H4 (cell line): ENCODE measurements at places on chromosomes 12 and 14.

GRCh38 chr14:32571995-32572866 is 243.1 kb downstream of the AKAP6 start:
- DNase-seq: no peak

DNA sequence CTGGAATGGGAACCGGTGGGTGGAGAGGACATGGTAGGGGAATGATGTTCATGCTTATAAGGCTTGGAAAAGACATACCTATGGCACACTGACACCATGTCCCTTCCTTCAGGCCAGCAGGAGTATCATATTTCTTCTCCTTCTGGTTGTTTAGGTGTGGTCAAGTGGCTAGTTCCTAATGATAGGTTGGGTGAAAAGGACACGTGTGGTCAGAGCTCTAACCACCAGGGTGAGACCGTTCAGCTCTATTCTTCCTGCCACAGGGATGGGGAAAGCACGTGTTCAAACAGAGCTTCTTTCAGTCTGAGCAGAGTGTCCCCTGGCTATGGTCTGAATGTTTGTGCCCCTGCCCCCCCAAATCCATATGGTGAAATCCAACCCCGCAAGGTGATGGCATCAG is 209.1 kb downstream of the PAX9 start:
- DNase-seq: peak; percentile 5

DNA sequence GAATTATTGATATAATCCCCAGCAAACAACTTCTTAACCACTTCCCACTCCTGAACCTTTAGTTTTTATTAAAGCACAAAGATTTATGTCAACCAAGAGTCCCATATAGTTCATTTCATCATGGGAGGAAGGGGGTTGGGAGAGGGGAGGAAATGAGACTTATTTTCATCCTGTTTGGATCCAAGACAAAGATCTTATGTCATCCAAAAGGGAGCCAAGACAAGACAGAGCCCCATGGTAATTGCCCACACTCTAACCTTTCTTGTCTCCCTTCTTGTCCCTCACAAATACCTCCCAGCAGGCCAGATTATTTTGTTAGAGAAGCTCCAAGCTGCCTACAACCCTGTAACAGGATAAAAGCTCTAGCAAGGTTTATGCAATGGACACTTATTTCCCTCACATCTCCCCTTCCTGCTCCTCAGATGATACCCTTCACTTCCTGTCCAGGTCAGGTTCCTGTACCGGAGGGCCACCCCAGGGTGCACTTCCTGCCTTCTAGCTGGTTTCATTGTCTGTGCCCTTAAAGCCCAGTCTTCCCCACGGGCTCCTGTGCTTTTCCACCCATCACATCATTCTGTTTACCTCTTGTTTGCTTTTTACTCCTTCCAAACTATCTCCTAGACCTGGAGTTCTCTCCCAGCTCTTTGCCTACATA is 123.7 kb upstream of the MDM1 start:
- no peak for DNase-seq

DNA sequence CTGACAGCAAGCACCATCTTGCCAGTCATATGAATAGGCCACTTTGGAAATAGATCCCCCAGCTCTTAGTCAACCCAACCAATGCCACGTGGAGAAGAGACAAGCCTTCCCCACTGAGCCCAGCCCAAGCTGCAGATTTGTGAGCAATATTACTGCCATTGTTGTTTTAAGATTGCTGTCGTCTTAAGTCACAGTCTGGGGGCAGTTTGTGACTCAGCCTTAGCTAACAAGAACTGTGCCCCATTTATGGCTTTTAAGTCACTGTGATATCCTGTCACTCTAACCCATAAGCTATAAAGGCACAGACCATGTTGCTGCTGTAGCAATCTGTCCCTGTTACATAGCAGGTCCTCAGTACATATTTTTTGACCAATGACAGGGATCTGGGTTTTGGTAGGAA is 464.2 kb downstream of the MED13L start:
- no peak for DNase-seq

DNA sequence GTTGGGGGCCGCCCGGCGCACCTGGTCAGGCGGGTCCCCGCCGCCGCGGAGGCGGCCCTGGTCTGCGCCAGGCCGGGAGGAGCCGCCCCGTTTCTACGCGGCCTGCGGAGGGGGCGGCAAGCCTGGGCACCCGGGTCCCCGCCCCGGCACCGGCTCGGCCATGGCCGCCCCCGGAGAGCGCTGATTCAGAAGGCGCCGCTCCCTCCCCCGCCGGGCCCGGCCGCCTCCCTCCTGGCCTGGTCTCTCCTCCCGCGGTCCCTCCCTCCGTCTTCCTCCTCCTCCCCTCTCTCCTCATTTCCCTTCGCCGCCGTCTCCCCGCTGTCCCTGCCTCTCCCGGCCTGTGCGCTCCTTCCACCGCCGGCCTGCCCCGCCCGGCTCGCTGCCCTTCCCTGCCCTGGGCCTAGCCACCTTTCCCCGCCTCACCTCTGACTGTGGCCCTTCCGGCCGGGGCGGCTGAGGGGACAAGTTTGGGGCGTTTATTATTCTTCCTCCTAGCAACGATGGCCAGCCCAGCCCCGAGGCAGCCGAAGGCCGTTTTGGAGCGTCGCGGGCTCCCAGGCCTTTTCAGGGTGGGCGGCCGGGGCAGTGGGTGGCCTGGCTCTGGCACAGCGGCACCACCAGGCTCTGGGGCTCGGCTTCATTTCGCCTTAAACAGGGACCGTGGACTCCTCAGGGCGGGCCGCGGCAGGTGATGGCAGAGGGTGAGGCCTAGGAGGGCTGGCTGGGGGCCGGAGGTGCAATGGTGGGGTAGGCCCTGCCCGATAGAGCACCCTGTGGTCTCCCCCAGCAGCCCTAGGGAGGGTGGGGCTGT is 768 bp downstream of the CEP170B start:
- peak; percentile 48 for DNase-seq

DNA sequence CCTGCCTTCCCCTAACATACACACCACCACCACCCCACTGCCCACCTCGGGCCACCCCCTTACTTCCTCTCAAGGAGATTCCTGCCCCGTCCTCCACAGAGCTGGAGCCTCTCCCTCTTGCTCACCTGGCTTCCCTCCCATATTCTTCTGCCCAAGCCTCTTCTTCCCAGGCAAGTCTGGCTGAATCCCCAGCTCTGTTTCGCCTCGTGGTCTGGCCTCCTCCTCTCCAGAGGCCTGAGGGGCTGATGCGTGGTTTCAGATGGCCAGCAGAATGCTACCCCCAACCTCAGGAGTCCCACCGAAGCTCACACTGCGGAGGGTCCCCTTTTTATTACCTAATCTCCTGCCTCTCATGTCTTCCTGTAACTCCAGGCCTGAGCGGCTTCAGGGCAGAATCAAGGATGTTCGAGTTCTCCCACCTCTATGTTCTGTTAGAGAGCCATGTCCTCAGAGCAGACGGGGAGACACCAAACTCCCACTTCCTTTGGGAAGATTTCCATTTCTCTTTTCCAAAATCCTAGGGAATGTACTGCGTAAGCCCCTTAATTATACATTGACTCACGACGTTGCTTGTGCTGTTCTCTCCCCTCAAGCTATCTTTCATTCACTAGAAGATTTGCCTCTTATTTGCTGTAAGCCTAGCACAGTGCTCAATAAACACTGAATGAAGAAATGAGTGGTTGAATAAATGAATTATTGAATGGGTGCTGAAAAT is 33.9 kb upstream of the LTBP2 start:
- no peak for DNase-seq

DNA sequence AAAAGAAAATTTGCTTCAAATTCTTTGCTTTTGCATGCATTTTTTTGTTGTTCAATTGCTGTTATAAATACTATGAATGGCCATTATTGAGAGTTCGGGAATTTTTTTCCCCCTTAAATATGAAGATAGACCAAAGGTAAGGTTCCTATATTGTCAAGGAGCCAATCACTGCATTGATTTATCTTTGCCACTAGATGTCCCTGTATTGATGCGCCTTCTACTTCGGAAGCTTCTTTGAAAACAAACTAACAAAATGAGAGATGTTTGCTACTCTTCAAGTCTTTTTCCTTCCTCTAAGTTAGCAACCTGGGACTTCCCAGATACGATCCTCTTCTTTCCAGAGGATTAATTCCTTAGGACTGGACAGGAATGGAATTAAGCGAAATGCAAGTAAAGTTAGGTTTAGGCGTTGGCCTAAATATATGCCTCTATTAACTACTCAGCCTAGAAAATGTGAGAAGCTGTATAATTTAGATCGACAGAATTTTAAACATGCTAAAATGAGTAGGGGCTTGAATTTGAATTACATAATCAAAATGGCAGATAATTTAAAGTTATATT is 318.1 kb downstream of the AEBP2 start:
- DNase-seq: peak; percentile 59

DNA sequence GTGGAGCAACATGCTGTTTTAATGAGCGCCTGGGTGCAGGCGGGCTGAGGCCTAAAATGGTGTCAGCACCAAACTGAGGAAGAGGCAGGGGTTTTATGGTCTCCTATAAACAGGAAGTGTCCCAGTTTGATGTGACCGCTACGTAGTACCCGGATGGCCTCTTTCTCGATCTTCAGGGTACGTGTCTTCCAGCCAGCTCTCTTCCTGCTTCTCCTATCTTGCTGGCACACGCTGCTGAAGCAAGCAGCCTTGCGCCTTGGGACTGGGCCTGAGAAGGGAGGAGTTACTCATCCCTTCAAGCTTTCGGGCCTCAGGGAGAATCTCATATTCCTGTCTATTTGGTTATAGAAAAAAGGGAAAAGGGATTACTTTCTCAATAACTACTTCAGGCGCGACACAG is 28.2 kb upstream of the RNASE1 start:
- no peak for DNase-seq

DNA sequence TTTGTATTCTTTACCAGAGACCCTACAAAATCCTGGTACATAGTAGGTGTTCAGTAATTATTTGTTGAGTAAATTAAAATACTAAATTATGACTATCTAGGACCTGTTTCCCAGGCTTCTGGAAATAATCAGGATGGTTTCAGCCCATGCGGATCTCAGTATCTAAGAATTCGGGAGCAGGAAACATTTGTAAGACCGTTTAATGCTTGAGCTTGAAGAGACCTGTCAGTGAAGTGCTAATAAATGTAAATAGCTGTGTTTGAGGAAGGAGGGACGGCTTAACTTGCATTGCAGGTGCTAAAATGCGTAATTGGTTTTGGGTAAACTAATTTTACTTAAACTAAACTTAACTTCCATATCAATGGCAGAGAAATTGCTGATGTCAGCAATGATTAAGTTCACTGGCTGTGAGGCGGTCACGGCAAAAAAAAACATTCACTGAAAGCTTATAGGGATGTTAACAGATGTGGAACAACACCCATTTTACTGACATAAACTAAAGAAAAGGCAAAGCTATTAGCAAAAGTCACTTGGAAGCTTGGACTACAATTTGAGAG is 28.6 kb upstream of the AEBP2 start:
- no peak for DNase-seq

GRCh38 chr12:49566361-49566760 is 1.6 kb downstream of the MCRS1 start:
- DNase-seq: no peak

DNA sequence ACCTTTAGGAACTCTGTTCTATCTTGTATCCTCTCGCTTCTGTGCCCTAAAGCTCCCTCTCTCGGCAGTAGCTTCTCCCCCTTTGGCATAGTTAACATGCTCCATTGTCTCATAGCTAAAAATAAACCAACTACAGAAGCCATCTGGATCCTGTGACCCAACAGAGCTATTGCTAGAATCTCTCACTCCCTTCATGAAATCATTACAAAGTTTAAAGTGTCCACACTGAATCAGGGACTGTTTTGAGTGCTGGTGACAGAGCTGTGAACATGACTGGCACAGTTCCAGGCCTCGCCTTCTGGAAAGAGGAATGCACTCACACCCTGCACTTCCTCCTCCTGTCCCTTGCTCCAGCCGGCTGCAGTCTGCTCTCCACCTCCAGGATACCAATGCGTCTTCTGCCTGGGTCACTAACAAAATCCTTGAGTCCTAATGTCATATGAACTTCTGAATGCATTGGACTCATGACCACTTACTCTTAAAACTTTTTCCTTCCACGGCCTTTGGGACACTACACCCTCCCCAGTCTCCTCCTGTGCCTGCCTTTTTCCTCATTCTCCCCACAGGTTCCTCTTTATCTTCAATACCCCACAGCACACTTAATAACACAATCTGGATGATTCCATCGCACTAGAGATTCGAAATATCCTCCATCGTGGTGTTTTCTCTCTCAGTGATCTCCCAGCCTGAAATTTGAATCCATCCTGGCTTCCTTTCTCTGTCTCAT is 13.2 kb downstream of the PLBD1 start:
- peak; percentile 22 for DNase-seq

GRCh38 chr12:24814379-24815113 is 134.4 kb downstream of the BCAT1 start:
- no peak for DNase-seq

DNA sequence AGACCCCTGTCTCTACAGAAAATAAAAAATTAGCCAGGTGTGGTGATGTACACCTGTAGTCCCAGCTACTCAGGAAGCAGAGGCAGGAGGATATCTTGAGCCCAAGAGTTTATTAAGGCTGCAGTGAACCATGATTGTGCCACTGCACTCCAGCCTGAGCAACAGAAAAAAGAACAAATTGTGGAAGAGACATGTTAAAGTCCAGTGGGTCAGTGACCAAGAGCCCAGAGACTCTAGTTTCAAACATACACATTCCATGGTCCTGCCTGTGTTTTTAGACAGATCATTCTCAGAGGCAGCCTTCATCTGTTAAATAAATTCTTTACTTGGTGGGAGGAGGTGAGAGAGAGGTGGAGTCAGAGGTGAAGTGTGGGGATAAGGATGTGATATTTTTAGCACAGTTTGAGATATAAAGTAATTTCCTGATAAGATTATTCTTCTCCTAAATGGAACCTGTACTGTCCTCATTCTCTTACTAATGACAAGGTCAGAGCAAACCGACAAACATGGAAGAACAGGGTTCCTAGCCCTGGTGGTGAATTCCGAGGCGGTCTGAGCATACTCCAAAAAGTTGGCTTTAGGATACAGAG is 48.7 kb downstream of the RASSF3 start:
- no peak for DNase-seq

GRCh38 chr12:110314308-110314707 is 33.3 kb downstream of the ATP2A2 start:
- no peak for DNase-seq

DNA sequence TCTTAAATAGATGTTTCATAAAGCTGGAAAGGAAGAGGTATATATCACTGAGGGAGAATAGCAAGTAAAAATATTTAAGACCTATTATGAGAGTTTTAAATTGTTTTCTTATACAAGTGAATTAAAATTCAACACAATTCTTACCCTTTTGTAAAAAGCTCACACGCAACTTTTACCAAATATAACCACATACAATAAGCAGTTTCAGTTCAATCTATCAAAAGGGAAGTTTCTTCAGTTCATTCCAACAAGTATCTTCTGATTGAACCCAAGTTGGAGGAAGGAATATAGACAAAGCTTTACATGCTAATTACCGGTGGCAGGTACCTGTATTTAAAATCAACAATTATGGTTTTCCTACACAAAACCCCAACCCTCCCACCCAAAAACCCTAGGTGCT is 41.1 kb downstream of the GTF2A1 start:
- DNase-seq: no peak

- DNase-seq: no peak
Observed at GRCh38 chr14:35412272-35413056, 7.9 kb upstream of the NFKBIA start.

GRCh38 chr12:6788972-6789924 is at the start of gene CD4:
CD4 (plus strand) TSS chr12:6789528; CDS start chr12:6800139, 10,611 bp downstream.
- no peak for DNase-seq

GRCh38 chr12:24838531-24838950 is 110.4 kb downstream of the BCAT1 start:
- DNase-seq: peak; percentile 41
